ENCODE measurements at places on chromosomes 5 and 9. TPM values are rescaled to one million over a fixed set of nuclear protein-coding genes. Genes with fewer than 3 reads are reported as not detected.

Gene ZNF782
- 7.0 TPM for total RNA-seq

Gene GABRA6
- not detected for total RNA-seq

Gene FOXD1
- 11.4 TPM for total RNA-seq

Gene PTGES
- total RNA-seq = 4.2 TPM

Measured in esophagus muscularis mucosa (tissue), 4 donors.